NCI-H1105 treated with DMSO at 0.1 percent for 48 hours (cell line): ENCODE measurements at places on chromosomes 3 and 15.
A peak's percentile ranks its signal among the peaks of the same experiment; 100 is the strongest.

- no peak for DNase-seq
These were observed 19.9 kb downstream of the NOX5 start for GRCh38 chr15:69034352-69034751.

- DNase-seq: no peak
These were observed 812.4 kb upstream of the DPPA4 start for GRCh38 chr3:110149763-110150162.

GRCh38 chr3:123559040-123559861 is 25.6 kb downstream of the HACD2 start:
- peak; percentile 76 for DNase-seq

DNA sequence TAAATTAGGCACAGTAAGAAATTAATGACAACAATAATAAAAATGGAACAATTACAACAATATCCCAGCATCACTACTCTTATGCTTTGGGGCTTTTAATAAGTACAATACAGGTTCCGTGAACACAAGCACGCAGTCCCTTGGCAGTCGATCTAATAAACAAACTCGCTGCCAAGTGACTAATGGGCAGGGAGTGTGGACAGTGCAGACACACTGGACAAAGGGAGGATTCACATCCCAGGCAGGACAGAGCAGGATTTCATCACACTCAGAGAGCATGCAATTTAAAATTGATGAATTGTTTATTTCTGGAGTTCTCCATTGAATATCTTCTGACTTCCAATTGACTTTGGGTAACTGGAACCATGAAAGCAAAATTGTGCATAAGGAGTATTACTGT is 524.1 kb upstream of the CFAP20DC start:
- DNase-seq: no peak

- peak; percentile 74 for DNase-seq
These were observed 990 bp upstream of the ZNF148 start for GRCh38 chr3:125375950-125376679.

DNA sequence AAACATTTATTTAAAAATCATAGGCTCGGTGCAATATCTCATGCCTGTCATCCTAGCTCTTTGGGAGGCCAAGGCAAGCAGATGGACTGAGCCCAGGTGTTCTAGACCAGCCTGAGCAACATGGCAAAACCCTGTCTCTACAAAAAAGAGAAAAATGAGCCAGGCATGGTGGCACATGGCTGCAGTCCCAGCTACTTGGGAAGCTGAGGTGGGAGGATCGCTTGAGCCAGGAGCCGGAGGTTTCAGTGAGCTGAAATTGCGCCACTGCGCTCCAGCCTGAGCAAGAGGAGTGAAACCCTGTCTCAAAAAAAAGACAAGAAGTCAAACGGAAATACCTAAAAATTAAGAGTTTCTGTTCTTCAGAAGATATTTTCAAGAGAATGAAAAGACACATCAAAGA is 122.3 kb downstream of the RSL24D1 start:
- DNase-seq: no peak

GRCh38 chr3:48928679-48929078 is 10.0 kb downstream of the ARIH2 start:
- DNase-seq: no peak
